NCI-H2081 treated with DMSO at 0.1 percent for 48 hours (cell line): ENCODE measurements at places on chromosomes 6 and 20.

DNA sequence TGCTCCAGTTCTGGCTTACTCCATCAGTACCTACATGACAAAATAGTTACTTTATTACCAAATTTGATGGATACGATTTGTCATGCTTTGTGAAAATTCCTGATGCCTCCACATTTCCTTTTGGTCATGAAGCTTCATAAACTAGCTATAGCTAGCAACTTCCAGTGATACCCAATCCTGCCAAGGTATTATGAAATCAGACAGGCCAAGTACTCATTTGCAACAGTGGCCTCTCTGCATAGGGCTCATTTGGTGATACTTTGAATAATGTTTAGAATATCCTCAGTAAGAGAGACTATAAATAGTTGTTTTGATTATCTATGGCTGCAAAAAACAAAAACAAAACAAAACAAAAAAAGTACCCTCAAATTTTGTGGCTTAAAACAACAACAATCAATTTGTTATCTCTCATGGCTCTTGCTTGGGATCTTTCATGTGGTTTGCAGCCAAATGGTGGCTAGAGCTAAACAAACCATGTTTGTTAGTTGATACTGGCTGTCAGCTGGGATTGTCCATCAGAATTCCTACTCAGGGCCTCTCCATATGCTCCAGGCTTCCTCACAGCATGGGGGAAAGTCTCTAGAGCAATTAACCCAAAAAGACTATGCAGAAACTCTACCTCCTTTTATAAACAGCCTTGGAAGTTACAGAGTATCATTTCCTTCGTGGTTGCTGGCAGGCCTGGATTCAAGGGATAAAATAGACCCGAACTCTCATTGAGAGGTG, 10.1 kb upstream of the PRL start:
- no peak for DNase-seq

DNA sequence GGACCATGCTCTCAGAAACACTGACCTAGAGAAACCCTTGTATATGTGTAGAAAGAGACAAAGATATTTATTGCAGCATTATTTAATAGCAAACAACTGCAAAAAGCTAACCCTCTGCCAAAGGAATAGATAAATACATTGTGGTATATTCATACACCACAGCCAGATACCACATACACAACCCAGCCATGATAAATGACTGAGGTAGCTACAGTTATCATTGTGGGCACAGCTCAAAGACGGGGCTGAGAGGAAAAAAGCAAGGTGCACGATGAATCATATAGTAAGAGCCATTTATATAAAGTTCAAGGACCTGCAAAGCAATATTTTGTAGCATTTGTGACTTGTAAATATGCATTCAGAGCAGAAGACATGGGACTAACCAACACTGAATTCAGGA, 30.8 kb downstream of the RSPO4 start:
- no peak for DNase-seq

- DNase-seq = no peak
Observed at GRCh38 chr6:28726569-28727309, 197.0 kb downstream of the TRIM27 start.

DNA sequence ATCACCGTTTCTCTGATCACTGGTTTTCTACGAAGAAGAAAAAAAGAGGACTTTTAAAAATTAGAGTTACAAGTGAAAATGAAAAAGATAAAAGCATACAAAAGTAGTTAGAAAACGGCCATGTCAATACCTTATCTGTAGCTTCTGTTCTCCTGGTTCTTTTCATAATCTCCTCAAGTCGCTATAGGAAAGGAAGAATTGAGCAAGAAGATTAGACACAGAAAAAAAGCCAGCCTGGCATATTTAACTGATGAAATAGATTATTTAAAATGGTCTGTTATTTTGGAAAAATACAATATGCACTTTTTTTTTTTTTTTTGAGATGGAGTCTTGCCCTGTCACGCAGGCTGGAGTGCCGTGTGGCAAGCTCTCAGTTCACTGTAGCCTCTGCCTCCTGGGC, 70.2 kb upstream of the BCLAF1 start:
- no peak for DNase-seq

- DNase-seq = no peak
Observed at GRCh38 chr6:8481727-8482126, 46.4 kb upstream of the SLC35B3 start.
